SK-N-DZ (cell line): ENCODE measurements at places on chromosomes 7 and 10.
A peak's percentile ranks its signal among the peaks of the same experiment; 100 is the strongest.

DNA sequence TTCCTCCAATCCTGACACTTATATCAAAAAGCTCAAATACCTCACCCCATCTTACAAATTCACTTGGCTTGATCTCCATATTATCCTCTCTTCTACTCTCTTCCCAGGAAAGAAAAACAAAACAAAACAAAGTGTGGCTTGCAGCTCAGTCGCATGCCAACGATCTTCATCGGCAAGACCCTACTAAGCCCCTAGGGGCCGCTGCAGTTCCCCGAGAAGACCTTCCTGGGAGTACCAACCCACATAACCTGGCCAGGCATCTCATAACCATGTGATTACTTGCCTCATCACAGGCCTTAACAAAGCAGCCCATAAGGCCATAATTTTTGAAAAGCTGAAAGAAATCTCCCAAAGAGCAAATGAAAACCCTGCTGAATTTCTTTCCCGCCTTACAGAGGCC is 103.7 kb downstream of the ZNF92 start:
- DNase-seq: peak; percentile 32

- DNase-seq: no peak
These were observed 1034.5 kb upstream of the LRRTM3 start for GRCh38 chr10:65891073-65891981.

GRCh38 chr10:47286116-47286505 is 13.9 kb upstream of the GDF10 start:
- no peak for DNase-seq

DNA sequence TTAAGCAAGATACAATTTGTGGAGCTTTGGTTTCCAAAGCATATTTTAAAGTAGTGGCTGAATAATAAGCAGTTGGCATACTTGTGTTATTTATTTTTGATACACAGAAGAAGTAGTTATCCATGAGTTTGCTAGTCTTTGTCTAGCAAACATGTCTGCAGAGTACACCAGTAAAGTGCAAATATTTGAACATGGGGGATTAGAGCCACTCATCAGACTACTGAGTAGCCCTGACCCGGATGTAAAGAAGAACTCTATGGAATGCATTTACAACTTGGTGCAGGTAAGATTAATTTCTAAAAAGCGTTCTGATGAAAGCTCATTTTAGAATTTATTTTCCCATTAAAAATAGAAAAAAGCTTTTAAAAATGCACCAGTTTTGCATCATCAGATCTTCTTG is 31.4 kb downstream of the ARMC3 start:
- no peak for DNase-seq

DNA sequence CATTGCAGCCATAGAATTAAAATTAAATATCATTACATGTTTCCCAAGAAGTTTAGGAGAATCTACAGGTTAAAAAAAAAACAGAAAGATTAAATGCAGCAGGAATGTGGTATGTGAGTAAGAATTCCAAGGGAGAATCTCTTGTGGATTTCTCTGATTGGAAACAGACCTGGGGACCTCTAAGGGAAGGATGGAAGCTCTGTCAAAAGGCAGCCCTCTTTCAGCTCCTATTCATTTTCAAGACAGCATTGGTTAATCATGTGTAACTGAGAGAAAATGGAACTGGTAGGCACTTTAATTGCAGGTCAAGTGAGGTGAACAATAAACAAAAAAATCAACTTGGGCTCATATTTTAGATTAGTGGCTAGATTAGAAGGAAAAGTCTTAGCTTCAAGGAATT is 81.4 kb upstream of the MTPN start:
- DNase-seq: peak; percentile 22

DNA sequence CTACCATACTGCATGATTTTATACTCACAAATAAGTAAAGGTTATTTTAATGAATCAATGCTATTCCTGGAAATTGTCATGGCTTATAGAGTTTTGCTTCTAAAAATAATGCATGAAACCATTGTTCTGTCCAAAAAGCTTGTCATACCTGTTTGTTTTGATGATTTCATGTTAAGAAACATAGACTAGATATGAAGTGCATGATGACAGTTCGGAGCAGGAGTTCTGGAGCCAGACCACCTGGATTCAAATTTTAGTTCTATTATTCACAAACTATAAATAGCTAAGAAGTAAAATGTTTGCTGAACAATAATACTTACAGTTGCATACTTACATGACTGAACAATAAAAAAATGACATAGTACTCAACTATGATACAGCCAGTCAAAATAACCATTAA is 107.0 kb upstream of the AKR1E2 start:
- DNase-seq: no peak

DNA sequence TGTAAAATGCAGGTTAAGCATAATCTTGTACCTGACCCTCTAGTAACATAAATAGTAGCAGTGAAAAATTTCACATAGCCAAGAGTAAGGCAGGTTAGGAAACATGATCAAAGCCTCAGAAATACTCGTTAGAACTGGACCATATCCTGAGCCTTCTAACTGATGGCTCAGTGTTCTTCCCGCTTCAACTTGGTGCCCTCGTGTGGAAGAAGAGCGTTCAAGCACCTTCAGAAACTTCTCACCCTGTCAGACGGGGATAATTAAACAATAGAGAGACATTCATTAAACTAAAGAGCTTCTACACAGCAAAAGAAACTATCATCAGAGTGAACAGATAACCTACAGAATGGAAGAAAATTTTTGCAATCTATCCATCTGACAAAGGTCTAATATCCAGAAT is 124.5 kb downstream of the MYOF start:
- peak; percentile 31 for DNase-seq

DNA sequence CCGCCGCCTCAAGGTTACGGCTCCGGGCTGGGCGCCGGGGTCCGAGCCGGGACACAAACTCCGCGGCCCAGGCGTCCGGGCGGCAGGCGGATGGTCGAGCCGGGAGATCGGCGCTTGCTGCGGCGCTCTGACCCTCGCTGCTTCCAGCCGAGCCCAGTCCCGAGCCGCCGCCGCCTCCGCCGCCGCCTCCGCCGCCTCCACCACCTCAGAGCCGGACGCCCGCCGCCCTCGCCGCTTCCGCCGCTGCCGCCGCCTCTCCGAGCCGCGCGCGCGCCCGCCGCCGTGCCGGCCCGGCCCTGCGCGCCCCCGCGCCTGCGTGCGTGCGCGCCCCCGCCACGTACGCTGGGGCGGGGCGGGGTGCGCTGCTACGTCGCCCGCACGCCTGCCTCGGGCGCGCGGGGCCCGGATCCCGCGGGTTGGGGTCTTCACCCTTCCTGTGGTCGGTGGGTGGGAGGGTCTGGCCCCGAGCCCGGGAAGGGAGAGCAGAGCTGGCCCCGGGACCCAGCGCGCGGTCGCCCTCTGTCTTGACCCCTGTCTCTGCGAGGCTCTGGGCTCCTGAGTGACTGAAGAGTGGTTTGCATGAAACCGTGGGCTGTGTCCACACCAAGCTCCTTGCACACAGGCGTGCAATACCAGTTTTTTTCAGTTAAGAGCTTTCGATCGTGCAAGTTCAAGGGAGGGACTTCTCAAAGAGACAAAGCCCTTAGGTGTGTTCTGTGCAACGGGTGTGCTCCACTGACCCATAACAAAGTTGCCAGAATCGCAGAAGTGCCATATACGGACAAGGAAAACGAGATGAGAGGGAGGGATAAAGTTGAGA is at the start of gene SMURF1:
Gene SMURF1, minus strand, starts transcription at position 256 of the 820 bp plus-strand sequence. CDS start 328 bp downstream, outside the sequence.
- DNase-seq: peak; percentile 71

DNA sequence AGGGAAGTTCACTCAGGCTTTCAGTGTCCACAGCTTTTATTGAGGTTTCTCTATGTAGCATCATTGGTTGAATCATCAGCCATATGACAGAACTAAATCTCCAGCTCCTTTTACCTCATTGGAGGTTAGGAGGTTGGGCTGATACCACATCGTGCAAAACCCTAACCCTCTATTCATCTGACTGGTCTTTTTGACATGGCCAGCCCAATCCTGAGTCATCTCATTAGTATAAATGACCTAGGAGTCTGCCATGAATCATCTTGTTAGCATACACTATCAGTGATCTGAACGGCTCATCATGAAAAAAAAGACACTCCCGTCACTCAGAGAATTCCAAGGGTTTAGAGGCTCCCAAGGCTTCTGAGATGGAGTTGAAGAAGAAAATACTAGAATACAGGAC is 669.8 kb upstream of the POT1 start:
- no peak for DNase-seq

- no peak for DNase-seq
These were observed 37.7 kb downstream of the PRSS2 start for GRCh38 chr7:142808461-142808801.

GRCh38 chr7:22111661-22112060 is 166.0 kb upstream of the CDCA7L start:
- DNase-seq: no peak

DNA sequence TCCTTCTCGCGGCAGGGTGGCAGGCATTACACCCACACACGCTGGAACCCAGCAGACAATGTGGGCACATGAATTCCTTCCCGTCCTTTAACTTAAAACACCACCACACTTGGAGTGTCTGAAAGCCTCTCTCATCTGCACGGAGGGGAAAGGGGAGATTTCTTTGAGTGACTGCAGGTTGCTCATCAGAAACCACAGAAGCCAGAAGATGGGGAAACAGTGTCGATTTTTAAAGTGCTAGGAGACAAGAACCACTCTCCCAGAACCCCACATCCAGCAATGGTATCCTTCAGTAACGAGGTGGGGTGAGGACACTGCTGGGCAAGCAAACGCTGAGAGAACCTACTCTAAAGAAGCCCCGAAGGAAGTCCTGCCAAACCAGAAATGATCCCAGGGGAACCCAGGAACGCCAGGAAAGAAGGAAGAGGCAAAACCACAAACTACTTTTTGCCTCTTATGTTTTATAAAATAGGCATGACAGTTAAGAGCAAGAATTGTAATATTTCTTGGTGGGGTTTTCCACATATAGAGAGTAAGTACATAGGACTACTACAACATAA is 254.3 kb downstream of the ELFN1 start:
- DNase-seq: no peak

- DNase-seq: no peak
These were observed 133.1 kb upstream of the SH2B2 start for GRCh38 chr7:102153599-102153946.

GRCh38 chr10:12726971-12727831 is 274.3 kb downstream of the CCDC3 start:
- DNase-seq: no peak

GRCh38 chr7:140375892-140376730 is 22.2 kb downstream of the SLC37A3 start:
- no peak for DNase-seq

DNA sequence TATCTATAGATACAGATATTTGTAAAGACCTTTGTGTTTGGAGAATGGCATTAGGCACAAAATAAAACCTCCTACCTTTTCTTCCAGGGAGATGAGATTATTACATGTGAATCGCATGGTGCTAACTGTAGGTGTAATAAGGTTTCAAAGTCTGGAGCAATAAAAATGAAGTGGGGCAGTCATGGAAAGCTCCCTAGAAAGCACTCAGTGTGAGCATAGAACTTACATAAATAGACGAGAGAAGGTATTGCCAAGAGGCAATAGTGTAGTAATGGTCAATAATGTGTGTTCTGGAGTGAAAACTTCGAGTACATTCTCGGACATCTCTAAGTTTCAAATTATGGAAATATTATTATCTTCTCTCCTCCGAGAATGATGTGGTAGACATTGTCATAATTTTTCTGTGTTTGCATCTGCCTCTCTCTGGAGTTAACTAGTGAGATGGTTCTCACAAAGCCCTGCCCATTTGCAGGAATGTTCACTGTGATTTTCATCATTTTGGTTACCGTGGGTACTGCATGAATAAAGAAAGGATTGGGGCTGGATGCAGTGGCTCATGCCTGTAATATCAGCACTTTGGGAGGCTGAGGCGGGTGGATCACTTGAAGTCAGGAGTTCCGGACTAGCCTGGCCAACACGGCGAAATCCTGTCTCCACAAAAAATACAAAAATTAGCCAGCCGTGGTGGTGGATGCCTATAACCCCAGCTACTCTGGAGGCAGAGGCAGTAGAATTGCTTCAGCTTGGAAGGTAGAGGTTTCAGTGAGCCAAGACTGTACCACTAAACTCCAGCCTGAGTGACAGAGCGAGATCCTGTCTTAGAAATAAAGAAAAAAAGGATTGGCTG is 10.6 kb downstream of the VIM start:
- no peak for DNase-seq

GRCh38 chr7:54728411-54728810 is 30.6 kb downstream of the SEC61G start:
- DNase-seq: no peak

DNA sequence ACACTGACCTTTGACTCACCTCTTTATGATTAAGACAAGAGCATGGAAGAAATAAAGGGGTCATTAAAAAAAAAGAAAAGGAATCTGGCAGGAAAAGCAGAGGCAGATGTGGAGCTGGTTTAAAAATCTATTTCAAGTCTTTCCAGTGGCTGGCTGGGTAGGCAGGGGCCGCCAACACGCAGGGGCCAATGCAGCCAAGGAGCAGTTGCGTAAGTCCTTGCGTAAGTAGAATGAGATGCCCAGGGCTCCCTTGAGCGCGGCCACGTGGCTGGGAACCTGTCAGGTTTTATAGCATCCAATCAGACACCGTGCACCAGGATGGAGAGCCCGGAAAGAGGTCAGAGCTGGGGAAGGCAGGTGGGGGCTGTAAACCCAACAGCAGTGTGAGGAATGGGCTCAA is 123.8 kb upstream of the INSYN2A start:
- DNase-seq: no peak

DNA sequence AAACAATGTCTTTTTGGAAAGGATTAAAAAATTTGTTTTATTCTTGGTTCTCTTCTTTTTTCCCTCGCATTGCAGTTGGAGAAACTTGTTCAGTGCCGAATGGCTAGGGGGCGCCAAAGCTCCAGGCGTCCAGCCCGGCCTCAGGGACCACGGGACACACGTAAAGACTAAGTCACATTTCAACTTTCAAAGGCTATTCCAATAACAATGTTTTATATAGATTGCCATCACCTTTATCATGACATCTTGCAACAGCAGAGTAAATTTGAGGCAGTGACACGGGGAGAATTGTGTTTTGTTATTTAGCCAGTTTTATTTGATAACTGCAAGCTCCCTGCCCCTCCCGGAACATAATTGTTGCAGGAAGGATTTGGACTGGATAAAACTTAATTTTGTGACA is 2.2 kb upstream of the IGFBP3 start:
- peak; percentile 72 for DNase-seq

- DNase-seq: no peak
These were observed 684.0 kb upstream of the CELF2 start for GRCh38 chr10:10333622-10334021.

GRCh38 chr7:20089431-20089830 is 127.8 kb downstream of the MACC1 start:
- no peak for DNase-seq

GRCh38 chr7:115297656-115298055 is 375.8 kb downstream of the MDFIC start:
- no peak for DNase-seq

DNA sequence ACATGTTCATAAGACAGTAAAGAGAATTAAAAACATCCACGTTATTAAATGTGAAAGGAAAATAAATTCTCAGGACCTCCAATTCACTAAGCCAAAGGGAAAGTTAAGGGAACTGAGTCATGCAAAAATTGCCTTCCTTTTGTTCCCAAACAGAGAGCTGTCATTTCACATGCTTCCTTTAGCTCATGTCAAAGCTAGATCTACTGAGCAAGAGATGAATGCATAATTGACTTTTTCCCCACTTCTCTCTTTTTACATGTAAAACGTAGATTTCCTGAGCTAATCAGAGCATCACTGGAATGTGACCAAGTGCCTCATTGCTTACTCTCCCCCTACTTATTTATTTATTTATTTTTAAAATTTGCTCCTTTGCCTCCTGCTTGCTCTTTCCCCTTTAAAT is 129.1 kb upstream of the AMPH start:
- DNase-seq: no peak
